Astrocyte (in vitro differentiated cells and primary cell): ENCODE measurements at places on chromosomes 2 and 18. TPM values are rescaled to one million over a fixed set of nuclear protein-coding genes. Genes with fewer than 3 reads are reported as not detected.

DNA sequence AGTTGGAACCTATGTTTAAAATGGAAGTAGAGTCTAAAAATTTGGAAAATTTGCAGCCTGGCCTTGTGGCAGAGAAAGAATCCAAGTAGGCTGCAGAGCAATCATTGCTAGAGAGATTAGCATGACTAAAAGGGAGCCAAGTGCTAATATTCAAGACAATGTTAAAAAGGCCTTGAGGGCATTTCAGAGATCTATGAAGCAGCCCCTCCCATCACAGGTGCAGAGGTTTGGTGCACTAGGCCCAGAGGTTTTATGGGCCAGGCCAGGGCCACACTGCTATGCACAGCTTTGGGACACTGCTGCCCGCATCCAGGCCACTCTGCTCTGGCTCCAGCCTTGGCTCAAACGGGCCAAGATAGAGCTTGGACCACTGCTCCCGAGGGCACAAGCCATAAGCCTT, 6.7 kb upstream of the IL1A start:
- no peak for DNase-seq

GRCh38 chr2:69330781-69331180, 56.2 kb downstream of the GFPT1 start:
- DNase-seq: no peak

GRCh38 chr2:181916726-181917718, 25.5 kb downstream of the ITPRID2 start:
- peak; percentile 74 for DNase-seq

GRCh38 chr2:939936-940601, 10.6 kb upstream of the SNTG2 start:
- no peak for DNase-seq

DNA sequence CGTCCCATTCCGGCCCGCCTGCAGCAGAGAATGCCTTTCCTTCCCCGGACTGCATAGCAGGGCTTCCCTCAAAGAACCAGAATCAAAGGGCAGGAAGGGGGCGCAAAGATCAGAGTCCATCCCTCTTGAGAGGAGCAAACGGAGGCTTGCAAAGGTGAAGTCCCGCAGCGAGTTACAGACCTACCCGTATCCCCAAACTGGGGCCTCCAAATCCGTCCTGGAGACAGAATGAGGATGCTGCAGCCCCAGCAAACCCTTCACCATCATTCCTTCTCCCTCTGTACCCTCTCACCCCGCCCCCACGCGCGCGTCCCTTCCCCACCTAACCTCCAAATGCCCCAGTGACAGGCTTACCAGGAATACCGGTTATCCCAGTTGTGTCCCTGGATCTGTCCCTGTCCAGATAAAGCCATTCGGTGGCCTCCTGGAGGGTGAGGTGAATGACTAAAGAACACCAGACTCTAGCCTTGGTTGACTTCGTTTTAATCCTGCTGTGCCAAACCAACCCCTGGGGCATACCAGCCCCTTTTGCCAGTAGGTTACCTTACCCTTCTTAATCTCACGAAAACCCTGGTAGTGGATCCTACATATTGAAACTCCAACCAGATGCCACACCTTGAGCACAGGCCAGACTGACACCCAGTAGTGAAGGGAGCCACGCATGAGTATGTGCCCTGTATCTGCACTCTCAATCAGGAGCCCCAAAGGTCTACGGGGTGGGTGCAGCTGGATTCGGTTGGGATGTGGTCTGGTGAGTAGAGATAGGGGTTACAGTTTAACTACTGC, 961 bp upstream of the SLC40A1 start:
- DNase-seq: no peak

GRCh38 chr2:98935777-98936352, at the start of gene CRACDL:
CRACDL (minus strand) TSS chr2:98936225; CDS start chr2:98846800, 89,425 bp downstream.
- DNase-seq: no peak

GRCh38 chr2:39370101-39370500, 67.0 kb downstream of the MAP4K3 start:
- peak; percentile 20 for DNase-seq

GRCh38 chr2:145484448-145485097, 964.7 kb upstream of the ZEB2 start:
- peak; percentile 69 for DNase-seq

DNA sequence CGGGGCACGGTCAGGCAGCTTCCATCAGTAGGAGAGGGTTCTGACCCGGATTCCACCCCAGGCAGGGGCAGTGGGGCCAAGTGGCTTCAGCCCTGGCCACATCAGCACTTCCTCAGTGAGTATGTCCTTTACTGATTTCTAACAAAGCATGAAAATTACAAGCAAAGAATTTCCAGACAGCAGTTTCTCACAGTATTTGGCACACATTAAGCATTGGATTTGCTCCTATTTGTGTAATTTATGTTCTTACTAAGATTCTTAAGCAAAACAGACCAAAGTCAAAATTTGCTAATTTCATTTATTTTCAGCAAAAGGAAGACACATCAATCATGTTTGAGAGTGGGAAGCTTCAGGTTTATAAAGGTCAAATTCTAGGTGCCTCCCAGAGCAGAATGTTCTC, 73.3 kb upstream of the NFATC1 start:
- no peak for DNase-seq

GRCh38 chr18:34492652-34493051, 217.4 kb upstream of the DTNA start:
- DNase-seq: no peak

GRCh38 chr2:40914666-40915065, 462.8 kb upstream of the SLC8A1 start:
- no peak for DNase-seq

DNA sequence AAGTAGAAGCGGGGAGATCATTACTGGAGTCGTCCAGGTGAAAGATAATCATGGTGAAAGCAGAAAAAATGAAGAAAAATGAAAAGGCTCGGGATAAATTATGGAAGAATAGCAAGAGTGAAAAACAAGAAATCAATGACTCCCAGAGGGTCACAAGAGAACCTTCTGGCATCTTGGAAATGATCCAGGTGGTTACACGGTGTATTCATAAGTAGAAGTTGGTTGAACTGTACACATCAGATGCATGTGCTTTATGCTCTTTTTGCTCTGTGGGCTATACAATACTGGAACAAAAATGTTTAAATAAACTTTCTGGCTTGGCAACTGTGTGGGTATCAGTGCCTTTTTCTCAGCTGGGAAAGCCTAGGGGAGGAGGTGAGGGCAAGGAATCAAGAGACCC, 348.9 kb downstream of the RND3 start:
- no peak for DNase-seq

GRCh38 chr2:164910101-164910899, 45.0 kb downstream of the SLC38A11 start:
- DNase-seq: peak; percentile 82

GRCh38 chr2:124778076-124778475, 753.0 kb downstream of the CNTNAP5 start:
- no peak for DNase-seq

DNA sequence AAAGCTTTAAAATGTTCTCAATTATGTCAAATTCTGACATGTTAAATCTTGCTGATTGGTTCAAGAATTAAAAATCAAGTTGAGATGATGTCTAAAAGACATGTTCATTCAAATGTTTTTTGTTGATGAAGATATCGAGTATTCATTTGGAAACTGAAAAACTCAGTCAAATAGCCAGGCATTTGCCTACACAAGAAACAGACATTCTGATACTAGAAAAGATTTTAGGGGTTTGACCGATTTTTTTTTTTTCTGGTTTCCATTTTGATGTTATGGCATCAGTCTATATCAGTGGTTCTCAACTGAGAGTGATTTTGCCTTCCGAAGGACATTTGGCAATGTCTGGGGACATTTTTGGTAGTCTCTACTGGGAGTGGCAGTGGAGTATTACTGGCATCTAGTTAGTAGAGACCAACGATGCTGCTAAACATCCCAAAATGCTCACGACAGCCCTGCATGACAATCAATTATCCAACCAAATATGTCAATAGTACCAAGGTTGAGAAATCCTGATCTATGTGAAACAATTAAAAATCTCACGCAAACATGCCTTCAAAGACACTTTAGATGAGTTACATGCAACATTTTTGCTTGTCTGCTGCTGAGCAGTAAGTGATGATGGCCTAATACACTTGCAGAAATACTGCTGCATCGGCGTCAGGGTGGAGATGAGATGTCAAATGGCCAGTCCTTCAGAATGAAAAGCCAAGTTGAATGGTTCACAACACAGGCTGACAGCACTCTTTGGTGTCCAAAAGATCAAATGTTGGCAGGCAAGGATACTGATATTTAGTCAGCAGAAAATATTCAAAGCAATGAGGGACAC, 12.5 kb downstream of the RASGRP3 start:
- DNase-seq: no peak

GRCh38 chr2:30934066-30934465, 126.8 kb upstream of the CAPN13 start:
- DNase-seq: no peak

DNA sequence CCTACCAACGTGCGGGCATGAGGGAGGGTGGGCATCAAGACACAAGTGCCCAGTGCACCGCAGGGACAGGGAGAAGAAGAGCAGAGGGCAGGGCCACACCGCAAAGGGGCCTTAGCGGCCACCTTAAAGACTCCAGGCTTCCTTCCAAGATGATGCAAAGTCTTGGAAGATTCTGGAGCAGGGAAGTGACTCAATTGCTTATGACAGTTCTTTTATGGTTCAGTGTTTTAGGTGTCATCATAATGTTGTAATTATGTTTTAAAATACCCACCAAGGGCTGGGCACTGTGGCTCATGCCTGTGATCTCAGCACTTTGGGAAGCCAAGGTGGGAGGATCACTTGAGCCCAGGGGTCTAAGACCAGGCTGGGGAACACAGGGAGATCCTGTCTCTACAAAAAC, 44.5 kb upstream of the SEMA4C start:
- no peak for DNase-seq

DNA sequence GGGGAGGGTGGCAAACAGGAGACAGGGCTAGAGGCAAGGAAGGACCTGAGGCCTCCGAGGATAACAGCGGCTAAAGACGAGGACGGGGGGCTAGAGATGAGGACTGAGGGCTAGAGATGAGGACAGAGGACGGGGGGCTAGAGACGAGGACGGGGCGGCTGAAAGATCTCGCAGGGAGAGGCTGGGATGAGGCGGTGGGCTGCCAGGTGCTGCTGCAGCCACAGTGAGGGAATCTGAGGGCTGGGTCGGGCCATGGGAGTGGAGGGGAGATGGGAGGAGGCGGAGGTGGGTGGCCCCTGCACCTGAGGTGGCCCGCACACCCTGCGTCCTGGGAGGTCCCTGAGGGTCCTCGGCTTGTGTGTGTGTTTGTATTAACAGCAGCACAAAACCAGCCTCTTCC, 350.2 kb upstream of the SALL3 start:
- no peak for DNase-seq

GRCh38 chr18:48902856-48903601, 47.7 kb downstream of the SMAD7 start:
- peak; percentile 85 for DNase-seq

- no peak for DNase-seq
Measured at GRCh38 chr2:27117995-27118524, 868 bp downstream of the CGREF1 start.

- no peak for DNase-seq
Measured at GRCh38 chr2:208183526-208183925, 6.3 kb downstream of the C2orf80 start.

- no peak for DNase-seq
Measured at GRCh38 chr2:60549238-60549927, 4.1 kb downstream of the BCL11A start.

GRCh38 chr2:119441376-119442225, 9.9 kb downstream of the TMEM37 start:
- no peak for DNase-seq

- DNase-seq: no peak
Measured at GRCh38 chr2:130850788-130851623, 14.3 kb downstream of the ARHGEF4 start.

- no peak for DNase-seq
Measured at GRCh38 chr2:54350426-54350825, 94.4 kb upstream of the TSPYL6 start.

- DNase-seq: no peak
Measured at GRCh38 chr2:189076572-189076971, 102.4 kb downstream of the COL3A1 start.

DNA sequence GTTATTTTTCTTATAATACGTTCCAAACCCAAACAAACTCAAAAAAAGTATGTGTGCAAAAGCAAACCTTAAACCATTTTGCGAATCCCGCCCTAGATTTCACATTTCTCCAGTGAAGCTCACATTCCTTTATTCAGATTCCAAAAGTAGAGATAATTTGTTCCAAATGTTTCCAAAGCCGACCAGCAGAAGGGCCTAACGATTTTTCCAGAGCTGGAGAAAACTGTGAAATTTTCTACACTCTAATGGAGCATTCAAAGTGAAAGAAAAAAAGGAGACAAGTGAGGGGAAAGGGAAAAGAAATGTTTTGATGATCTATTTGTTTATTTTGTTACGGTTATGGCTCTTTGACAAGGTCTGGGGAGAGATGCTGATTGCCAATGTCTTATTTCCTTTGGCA, 286.5 kb upstream of the SLC14A2 start:
- no peak for DNase-seq

GRCh38 chr2:30271301-30271700, 40.0 kb downstream of the LBH start:
- no peak for DNase-seq

GRCh38 chr18:24585996-24586566, 125.6 kb downstream of the HRH4 start:
- no peak for DNase-seq

DNA sequence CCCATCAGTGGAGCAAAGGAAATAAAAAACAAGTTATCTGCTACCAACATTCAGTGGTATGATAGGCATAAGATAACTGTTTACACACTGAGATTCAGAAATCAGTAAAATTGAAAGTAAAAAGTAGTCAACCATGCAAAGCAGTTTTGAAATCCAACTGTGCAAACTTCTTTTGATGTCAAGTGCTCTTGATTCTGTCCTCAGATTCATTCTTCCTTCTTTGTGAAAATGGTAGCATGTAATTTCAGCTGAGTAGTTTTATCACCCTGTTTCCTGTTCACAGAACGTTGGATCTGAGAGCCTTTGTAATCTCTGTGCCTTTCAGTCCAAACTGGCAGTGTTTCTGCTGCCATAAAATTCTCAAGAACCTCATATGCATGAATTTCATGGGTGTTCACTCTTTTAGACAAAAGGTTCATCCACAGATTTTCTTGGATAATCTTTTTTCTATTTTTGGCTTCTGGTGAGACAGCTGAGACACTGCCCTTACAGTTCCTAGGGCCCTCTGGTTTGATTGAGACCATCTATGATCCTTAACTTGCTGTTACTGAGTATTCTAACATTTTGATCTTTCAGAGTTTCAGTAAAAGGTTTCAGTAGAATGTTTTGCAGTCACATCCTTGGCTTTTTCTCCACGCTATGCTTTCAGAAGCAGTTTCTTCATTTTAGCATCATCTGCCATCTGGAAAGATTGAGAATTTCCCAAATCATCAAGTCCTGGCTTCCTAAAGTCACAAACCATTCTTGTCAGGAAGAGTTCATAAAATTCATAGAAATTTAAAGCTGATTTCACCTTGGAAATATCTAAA, 272.3 kb upstream of the EPHA4 start:
- DNase-seq: no peak

Gene TLX2
- not detected in 2 replicates for total RNA-seq

Gene GAREM1
- total RNA-seq: 9.0 and 9.9 TPM in 2 replicates

Gene LDAH
- 19.3 and 25.7 TPM in 2 replicates for total RNA-seq

Gene C2orf78
- not detected in 2 replicates for total RNA-seq

Gene C2orf80
- not detected in 2 replicates for total RNA-seq

Gene NTSR2
- total RNA-seq: not detected in 2 replicates

Gene CRYGD
- total RNA-seq: not detected in 2 replicates

Gene ERBB4
- total RNA-seq: 0.72 and 1.2 TPM in 2 replicates

Gene PTH2R
- total RNA-seq: not detected in 2 replicates

Gene ANKRD53
- 0.94 and 1.1 TPM in 2 replicates for total RNA-seq

Gene LCT
- not detected in 2 replicates for total RNA-seq

Gene NOL4
- 1.9 and 2.1 TPM in 2 replicates for total RNA-seq

Gene RGPD3
- 0.10 and 0.16 TPM in 2 replicates for total RNA-seq

Gene SP3
- 58.8 and 59.6 TPM in 2 replicates for total RNA-seq

Gene HOXD13
- total RNA-seq: not detected in 2 replicates

Gene LONRF2
- 0.45 and 0.62 TPM in 2 replicates for total RNA-seq

Gene RNU2-63P
- total RNA-seq: 4.2 and 6.6 TPM in 2 replicates
